ENCODE measurements at places on chromosomes 2 and 18.

DNA sequence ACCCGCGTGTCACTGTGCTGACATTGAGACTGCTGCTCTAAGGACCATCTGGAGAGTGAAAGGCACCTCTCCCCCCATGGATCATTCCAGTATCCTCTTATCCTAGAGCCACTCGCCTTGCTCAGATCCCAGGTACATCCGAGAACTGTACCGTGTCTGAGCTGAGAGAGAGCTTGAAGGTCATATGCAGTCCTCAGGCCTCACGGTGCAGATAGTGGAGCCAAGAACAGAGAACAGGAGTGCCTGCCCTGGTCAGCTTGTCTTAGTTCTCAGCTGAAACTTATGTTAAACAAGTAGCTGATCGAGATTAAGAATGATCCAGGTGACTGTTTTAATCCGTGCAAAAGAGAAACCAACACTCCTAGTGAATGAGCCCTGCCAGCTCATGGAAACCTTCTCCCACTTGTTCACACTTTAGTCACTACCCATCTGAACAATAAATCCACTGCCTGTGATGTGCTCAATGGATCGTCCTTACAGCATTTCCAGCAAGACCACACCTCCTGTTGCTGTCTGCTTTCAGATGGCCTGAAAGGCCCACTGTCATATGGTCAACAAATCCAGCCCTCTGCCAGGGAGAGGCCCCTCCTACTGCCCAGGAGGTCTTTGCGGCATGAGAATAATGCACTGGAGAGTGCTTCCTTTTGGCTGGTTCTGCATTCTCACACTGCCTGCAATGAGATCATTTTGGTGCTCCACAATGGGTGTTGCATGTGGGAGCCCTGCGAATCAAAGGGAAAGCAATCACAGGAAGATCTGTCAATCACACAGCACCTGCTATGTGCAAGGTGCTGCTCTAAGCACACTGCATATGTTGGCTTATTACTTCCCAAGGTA is 43.7 kb upstream of the APCDD1 start:
- no peak for DNase-seq

- no peak for DNase-seq
These were observed 106.3 kb downstream of the FAM168B start for GRCh38 chr2:130986890-130987493.

DNA sequence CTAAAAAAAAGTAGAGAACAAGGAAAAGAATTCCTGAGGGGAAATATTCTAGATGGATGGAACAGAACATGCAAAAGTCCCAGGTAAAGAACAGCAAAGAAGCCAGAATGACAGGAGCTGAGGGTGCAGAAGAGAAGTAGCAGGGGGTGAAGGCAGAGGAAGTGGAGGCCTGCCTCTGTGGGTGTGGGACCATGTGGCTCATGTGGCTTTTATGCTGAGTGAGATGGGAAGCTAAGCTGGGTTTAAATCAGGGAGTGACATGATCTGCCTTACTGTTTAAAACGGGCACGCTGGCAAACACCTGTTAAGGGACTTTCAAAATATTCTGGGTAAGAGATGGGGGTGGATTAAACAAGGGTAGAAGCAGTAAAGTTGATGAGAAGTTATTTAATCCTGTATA is 40.0 kb downstream of the GKN2 start:
- peak; percentile 13 for DNase-seq

- DNase-seq: no peak
These were observed 65.7 kb upstream of the DARS1 start for GRCh38 chr2:136051001-136051724.

DNA sequence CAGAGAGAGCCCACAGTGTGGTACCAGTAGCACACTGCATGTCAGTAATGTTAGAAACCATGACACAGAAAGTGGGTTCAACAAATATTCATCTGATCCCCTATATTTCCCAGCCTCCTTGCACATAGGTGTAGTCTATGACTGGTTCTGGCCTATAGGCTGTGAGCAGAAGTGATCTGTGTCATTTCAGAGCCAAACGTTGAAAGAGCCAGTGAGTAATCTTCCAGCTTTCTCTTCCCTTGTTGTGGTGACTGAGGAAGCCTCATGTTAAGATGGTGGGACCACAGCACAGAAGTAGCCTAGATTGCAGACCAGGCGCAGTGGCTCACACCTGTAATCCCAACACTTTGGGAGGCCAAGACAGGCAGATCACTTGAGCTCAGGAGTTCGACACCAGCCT is 4.1 kb downstream of the TMEM237 start:
- no peak for DNase-seq

GRCh38 chr2:227796045-227796711 is 17.5 kb upstream of the CCL20 start:
- DNase-seq: no peak

GRCh38 chr18:48869591-48869990 is 81.2 kb downstream of the SMAD7 start:
- DNase-seq: no peak

DNA sequence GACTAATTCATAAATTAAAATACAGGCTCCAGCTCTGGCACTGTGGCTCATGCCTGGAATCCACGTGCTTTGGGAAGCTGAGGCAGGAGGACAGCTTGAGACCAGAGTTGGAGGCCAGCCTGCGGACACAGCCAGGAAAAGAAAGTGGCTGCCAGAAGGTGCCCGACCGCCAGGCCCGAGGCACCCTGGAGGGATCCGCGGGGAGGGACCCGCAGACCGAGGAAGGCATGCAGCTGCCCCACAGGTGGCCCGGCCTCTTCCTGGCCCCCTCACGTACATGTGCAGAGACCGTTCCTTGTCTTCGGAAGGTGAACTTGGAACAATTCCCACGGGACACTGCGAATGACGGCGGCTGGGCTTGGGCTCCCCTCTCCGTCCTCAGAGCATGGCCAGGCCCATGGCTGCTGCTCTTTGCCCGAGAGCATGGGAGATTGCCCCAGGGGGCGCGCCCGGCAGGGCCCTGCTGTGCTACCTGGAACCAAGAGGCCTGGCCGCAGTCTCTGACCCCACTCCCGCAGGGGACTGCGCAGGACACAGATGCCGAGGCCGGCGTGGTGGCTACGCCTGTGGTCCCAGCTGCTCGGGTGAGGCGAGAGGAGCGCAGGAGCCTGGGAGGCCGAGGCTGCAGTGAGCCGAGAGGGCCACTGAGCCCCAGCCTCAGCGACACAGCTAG is 55.6 kb upstream of the IMP4 start:
- DNase-seq: no peak

GRCh38 chr18:22467760-22468553 is 50.2 kb upstream of the CTAGE1 start:
- no peak for DNase-seq

DNA sequence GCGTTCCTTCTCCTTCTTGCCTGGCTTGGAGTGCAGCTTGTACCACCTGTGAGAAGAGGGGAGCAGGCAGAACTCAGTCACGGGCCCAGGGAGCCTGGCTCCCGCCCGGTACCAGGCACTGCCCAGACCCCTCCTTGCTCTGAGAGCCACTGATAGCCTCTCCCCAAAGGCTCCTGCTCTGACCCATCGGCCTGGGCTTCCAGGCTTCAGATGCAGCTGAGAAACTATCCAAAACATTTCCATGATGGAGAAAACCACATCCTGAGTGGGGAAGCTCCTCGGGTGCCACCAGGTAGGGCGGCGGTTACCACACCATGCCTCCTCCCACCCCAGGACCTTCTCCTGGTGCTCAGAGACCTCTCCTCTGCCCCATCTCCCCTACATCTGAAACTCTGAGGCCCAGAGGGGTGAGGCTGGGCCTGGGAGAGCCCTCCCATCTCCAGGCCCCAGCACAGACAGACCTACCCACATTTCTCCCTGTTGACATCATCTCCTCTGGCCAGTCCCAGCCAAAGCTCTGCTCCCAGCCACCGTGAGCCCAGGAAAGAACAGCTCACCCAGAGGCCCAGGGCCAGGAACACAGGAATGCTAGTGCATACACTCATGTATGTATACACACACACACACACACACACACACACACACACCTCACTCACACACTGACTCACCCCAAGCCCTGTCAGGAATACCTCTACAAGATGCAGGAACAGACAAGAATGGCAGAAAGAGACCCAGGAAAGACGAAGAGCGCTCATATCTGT is 17.9 kb upstream of the SFXN5 start:
- no peak for DNase-seq

DNA sequence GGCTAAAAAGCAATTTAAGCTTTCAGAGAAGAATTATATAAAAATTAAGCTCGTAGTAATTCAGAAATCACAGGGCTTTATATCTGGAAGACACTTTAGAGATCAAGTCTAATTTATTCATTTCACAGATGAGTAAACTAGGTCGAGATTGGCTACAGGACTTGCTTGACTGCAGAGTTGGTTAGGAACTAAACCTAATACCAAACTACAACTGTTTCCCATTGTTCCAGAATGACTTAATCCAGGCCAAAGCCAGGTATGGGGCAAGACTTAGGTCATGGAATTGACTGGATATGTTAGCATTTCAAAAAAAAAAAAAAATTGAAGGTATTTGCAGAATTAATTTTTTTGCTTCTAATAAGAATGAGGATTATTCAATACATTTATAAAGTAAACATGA is 146.1 kb downstream of the RIT2 start:
- no peak for DNase-seq

DNA sequence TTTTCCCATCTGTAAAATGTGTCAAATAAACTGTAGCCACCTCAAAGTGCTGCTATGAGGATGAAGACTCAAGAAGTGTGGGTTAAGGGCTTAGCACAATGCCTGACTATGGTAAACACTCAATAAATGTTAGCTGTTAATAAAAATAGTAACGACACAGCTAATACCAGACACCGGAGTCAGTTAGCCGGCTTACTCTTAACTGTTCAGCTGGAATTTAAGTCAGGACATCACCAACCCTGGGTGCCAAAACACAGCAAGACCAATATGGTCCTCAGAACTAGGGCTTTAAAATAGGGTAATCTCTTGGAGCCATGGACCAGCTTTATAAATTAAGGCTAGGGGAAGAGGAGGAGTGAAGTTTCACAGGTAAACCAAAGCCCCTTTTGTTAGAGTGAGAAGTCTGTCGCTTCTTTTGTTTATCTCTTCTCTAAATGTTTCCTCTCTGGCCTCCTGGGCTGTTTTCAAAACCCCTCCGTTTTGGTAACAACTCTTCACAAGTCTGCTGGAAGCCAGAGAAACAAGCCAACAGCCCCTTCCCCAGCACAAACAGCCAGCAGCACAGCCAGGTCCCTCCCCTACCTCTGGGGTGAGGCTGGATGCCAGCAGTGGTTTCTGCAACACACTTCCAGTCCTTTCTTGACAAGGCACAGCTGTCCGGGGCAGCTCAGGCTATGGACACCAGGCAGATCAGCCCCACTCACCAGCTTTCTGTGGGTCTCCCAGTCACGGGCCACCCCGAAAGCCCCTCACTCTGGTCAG is 13.8 kb upstream of the FZD7 start:
- no peak for DNase-seq

- no peak for DNase-seq
These were observed 158.4 kb downstream of the RNF152 start for GRCh38 chr18:61734396-61734795.

- DNase-seq: no peak
These were observed 27.1 kb upstream of the ZC3H15 start for GRCh38 chr2:186459009-186459408.

GRCh38 chr2:230885463-230886130 is 20.9 kb downstream of the ITM2C start:
- DNase-seq: no peak

GRCh38 chr2:18639756-18640453 is 50.5 kb upstream of the NT5C1B start:
- no peak for DNase-seq

- DNase-seq: no peak
These were observed 20.5 kb downstream of the RND3 start for GRCh38 chr2:150466741-150467620.

DNA sequence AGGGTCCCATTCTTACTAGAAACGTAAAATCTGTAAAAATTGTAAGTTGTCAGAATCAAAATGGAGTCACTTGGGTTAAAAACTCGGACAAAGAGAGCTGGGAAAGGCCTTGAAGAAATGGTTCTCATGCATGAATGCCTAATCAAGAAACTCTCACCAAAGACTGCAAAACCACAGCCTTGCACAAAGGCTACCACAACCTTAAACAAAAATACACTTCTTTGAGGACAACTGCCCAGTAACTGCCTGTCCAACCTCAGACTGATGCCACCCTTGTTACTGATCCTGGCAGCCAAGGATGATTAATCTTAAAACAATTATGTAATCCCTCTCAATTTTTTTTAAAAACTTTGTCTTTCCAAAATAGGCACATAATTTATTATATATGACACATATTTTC is 299.3 kb downstream of the CCDC85A start:
- DNase-seq: no peak

DNA sequence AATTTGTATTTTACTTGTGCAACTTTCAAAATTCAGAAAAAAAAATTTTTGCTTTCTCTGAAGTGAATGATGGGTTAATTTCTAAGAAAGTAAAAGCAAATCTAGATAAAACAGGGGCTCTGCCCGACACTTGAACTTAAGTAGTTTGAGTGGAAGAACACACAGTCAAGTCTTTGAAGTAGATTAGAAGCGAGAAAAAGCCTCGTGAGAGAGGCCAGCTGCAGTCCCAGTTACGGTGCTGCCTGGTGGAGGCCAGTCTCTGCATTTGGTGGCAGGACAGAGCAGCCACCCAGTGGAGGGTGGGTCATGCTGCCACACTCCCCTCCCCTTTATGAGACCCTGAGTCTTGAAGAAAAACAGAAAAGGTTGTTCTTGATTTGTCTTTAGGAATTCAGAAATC is 81.8 kb downstream of the INPP5D start:
- DNase-seq: no peak

DNA sequence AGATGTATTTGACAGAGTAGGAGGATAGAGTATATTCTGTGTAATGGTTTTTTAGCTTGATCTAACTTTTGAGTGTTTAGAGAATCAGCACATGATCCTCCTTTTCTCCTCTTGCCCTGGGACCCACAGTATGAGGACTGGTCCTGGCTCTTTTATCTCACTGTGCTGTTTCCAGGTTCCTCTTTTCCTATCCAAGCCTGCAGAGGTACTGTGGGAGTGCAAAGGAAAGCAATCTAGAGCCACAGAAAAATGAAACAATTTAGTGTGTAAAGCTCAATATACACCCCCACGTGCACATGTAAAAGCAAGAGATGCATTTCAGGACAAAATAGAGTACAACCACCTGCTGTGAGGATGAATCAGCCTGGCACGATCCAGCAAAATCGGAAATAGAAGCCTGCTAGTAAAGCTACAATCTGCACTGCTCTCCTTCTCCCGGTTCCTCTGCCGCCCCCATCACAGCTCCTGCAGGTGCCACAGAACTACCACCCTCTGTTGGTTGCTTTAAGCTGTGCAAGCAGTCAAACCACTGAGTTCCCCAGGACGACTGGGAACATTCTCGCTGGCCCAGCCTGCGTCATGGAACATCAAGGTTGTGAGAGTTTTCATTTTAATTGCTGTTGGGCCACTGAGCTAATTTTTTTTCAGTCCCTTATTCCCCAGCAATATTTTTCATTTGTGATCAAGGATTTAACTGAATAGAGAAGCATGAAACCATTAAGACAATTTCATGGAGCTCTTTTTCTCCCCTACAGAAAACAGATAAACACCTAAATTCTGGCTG is 47.8 kb upstream of the MAPRE3 start:
- DNase-seq: peak; percentile 2

DNA sequence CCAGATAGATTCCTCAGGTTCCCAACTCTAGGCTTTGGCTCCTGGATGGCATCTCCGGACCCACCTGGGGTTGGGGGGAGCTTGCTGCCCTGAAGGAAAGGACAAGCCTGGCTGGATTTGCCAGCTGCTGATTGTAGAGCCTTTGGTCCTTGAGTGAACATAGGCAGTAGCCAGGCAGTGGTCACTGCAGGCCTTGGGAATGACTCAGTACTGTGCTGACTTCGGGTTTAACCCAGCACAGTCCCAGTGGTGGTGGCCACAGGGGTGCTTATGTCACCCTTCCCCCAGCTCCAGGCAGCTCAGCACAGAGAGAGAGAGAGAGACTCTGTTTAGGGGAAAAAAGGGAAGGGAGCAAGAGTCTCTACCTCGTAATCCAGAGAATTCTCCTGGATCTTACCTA is 27.7 kb upstream of the ACTR2 start:
- no peak for DNase-seq

Measured in stimulated activated naive CD4-positive, alpha-beta T cell (primary cell).